ENCODE measurements at places on chromosomes 4 and X.

DNA sequence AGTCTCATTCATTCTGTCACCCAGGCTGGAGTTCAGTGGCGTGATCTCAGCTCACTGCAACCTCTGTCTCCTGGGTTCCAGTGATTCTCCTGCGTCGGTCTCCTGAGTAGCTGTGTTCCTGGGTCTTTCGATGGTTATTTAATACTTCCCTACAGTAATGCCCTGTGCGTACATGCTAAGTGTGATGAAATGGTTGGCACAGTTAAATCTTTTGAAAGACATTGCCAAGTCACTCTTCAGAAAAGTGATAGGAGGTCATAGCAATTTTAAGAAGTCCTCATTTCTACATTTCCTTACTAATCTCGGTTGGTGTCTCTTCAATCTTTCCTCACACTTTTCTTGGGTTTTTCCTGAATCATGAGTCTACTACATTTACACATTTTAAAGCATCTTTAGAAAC is 14.4 kb downstream of the HTT-AS start:
- no peak for DNase-seq

GRCh38 chr4:1029529-1029928 is 18.1 kb downstream of the FGFRL1 start:
- DNase-seq = no peak

- no peak for DNase-seq
Observed at GRCh38 chr4:41579526-41579925, 41.6 kb downstream of the LIMCH1 start.

DNA sequence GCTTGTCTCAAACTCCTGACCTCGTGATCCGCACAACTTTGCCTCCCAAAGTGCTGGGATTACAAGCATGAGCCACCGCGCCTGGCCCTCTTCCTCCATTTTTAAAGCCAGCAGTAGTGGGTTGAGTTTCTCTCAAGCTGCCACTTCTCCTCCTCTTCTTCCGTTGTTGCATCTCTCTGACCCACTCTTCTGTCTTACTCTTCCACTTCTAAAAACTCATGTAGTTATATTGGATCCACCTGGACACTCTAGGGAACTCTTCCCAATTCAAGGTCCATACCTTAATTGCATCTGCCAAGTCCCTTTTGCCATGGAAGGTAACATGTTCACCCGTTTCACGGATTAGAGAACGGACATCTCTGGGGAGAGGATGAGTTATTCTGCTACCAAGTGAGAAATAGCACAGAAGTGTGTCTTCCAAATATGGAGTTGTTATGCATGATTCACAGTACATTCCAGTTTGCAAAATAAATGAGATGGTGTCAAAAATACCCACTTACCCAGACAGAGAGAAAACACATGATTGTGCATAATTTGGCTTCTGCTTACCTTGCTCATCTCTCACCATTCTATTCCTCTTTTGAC is 51.8 kb downstream of the GBA3 start:
- DNase-seq = no peak

GRCh38 chr4:148649652-148650331 is 207.6 kb upstream of the NR3C2 start:
- no peak for DNase-seq

DNA sequence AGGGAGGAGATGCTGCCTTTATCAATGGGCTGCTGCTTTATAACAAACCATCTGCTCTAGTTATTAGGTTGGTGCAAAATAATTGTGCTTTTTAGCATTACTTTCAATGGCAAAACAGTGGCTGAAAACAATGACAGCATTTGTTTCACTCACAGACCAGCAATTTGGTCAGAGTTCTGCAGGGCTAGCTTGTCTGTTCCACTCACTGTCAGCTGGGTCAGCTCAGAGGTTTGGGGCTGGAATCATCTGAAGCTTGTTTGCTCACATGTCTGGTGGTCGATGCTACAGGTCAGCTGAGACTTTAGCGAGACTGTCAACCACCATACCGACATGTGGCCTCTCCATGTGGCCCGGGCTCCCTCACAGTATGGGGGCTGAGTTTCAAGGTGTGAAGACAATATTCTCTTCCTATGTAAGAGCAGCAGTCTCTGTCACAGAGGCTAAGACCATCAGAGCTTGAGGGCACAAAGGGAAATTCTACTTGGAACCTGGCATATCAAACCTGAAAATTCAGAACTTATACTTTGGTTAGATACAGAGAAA is 81.3 kb upstream of the LIMCH1 start:
- DNase-seq = no peak

DNA sequence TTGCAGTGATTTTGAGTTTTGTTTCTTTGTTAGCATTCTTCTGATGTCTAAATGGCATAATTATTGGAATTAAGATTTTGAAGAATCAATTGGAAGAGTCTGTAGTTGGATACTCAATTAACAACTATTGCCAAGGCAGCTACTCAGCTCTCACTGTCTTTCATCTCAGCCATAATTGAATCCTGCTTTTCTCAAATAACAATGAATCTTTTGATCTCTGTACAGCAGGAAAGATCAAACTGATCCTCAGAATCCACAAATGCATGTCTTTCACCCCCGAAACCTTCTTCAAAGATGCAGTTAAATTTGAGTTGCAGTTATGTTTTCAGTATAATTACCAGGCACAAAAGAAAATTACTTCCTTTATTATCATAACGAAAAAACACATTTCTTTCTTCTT is 86.2 kb downstream of the MAD2L1 start:
- DNase-seq = no peak

GRCh38 chrX:110440016-110440805 is 81.6 kb downstream of the RTL9 start:
- DNase-seq = no peak

- DNase-seq = no peak
Observed at GRCh38 chr4:143083756-143084472, 100.8 kb upstream of the USP38 start.

- DNase-seq = peak; percentile 41
Observed at GRCh38 chr4:2762048-2762447, 5.9 kb upstream of the TNIP2 start.

DNA sequence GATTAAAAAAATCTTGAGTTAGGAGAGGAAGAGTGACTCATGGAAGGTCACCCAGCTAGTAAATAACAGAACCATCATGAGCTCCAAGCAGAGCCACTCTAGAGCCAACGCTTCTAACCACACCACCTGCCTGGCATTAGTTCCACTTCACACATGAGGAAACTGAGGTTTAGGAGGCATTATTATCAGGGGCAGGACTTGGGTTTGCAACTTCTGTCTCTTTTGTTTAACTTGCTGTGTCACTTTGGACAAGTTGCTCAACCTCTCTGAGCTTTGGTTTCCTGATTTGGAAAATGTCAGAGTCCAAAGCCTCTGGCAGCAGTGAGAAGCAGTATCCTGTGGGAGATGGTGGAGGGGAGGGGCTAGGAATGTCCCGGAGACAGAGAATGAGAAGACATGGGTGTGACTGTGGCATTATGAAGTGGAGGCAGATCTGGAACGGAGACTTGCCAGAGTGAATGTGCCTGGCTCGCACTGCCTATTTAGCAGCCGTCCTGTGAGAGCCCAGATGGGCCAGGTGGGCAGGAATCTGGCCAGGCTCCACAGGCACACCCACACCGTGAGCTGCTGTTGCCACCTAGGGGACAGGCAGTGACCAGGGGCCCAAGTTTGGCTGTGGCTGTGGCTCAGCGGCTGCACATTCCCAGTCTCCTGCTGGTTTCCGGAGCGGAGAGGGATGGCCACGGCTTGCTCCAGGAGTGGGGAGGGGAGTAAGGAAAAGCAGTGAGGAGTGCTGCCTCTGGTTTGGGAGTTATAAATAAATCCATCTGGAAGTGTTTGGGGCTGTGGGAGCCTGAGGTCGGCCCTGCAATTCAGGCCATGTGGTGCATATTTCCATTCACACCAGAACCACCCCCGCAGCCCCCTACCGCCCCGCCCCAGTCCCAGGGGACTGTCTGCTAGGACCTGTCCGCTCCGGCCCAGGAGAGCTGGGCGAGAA is 93.4 kb downstream of the NHSL2 start:
- DNase-seq = no peak

GRCh38 chrX:13469963-13470684 is 99.3 kb upstream of the EGFL6 start:
- no peak for DNase-seq

DNA sequence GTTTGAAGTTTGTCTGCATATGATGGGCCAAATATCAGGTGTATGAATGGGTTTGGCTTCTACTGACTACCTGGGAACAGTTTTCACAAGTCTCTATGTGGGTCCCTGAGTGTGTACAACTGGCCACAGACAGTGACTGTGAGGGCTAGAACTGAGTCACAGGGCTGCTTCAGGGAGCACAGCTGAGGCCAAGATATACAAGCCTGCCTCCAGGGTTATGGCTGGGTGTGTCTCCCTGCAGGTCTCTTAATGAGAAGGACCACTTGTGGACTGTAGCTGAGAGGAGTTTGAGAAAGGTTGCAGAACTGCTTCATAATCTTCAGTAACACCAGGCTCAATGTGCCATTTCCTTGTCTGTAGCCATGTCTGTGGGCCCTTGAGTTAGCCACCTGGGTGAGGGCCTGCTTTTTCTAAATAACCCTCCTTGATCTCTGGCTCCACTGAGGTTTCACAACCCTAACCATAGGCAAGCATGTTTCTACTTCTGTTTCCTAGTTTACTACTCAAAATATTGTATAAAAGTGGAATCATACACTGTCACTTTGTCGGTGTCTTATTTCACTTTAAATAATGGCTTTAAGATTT is 81.3 kb downstream of the ZNF732 start:
- DNase-seq = no peak

DNA sequence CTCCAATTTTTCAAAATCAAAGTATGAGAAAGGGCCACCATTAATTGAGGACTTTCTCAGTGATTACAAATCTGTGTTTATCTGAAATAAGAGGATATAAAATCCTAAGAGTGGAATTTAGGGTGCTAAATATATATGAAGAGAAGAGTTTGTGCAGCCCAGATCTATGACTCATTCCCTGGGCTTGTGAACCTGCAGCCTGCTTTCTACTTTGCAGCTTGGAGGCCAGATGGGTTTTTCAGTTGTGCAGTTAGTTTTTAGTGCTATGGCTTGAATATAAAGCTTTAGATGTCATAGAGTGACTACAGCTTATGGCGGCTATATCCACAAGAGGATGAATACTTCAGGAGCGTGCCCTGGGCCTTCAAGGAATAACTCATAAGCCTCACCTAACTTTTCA is 1391.1 kb downstream of the FSTL5 start:
- DNase-seq = no peak

- no peak for DNase-seq
Observed at GRCh38 chrX:72687396-72687795, 26.7 kb downstream of the PHKA1 start.

GRCh38 chrX:17529151-17529745 is 154.2 kb downstream of the NHS start:
- no peak for DNase-seq

DNA sequence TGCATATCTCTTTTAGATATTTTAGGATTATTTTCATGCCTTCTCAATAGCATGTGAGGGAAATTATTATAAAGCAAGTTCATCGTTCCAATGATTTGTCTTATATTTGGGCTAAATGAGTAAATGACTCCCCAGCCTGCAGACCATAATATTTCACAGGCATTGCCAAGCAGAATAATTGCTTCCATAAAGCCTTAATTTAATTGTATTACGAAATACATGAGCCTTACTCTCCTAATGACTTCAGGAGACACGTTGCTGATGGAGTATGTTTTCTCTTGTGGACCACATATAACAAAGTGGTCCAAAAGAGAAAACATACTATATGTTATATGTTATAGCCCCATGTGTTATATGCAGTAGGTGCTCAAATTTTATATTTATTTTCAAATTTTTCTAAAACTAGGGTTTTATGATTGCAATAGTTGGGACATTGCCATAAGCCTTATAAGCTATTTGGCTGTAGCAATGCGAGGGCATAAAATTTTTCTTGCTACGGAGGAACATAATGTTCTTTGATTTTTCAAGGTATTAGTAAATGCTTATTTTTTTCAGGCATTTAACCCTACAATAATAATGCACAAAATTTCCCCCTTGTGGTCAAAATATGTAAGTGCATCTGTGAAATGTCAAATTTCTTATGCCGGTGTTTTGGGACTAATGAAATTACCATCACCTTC is 26.2 kb upstream of the TMPRSS11D start:
- no peak for DNase-seq

GRCh38 chr4:86657382-86657781 is 63.3 kb downstream of the PTPN13 start:
- no peak for DNase-seq

- no peak for DNase-seq
Observed at GRCh38 chr4:75432683-75433082, 81.5 kb downstream of the RCHY1 start.

DNA sequence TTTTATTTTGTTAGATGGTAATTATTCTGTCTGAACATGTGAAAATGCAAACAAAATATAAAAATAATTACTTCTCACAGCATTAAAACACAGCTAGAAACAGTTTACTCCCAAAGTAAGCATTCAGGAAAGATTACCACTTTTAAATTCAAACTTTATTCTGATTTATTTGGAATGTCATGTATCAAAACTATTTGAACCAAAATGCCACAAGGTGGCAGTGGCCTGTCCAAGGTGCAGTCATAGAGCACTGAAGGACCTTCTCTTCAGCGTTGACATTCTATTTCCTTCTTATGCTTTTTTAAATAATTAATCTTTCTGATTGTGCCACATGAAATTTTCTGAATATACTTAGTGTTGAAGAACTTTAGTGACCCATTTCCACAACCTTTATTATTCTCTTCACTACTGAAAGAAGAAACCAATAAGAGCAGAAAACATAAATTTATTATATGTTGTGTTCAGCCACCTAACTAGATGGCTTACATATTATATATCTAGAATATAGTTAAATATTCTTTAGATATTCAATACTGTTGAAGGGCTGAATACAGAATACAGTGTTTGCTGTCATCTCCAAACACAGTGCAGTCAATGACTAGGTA is 283.6 kb downstream of the CFAP299 start:
- DNase-seq = no peak

- DNase-seq = no peak
Observed at GRCh38 chr4:168265327-168265726, 53.2 kb downstream of the DDX60 start.

- DNase-seq = no peak
Observed at GRCh38 chr4:22389240-22389870, 126.5 kb downstream of the ADGRA3 start.

DNA sequence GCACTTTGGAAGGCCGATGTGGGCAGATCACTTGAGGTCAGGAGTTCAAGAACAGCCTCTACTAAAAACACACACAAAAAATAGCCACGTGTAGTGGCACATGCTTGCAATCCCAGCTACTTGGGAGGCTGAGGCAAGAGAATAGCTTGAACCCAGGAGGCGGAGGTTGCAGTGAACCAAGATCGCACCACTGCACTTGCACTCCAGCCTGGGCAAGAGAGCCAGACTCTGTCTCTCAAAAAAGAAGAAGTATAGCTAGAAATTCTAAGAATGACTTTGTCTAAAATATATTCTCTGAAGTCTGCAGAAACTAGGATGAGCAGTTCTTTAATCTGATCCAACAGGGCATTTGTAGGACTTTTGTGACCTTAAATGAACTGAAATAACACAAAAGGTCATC is 17.4 kb downstream of the RBM47 start:
- DNase-seq = no peak

GRCh38 chr4:53424280-53424679 is 46.8 kb downstream of the FIP1L1 start:
- no peak for DNase-seq

- DNase-seq = no peak
Observed at GRCh38 chr4:176856421-176856820, 63.7 kb upstream of the VEGFC start.

GRCh38 chr4:54445866-54446265 is 211.9 kb upstream of the KIT start:
- DNase-seq = no peak

- DNase-seq = peak; percentile 72
Observed at GRCh38 chrX:153412746-153413720, 1.8 kb downstream of the ZFP92 start.

Measured in spleen (tissue), 13 donors.